ENCODE measurements at places on chromosomes 11 and 22. TPM values are rescaled to one million over a fixed set of nuclear protein-coding genes. Genes with fewer than 3 reads are reported as not detected.

GRCh38 chr11:59417023-59417422, 9.2 kb downstream of the OR5A2 start:
- no peaks in the 10 kb centered on the region for H3K4me1 ChIP-seq
- no peaks in the 10 kb centered on the region for H3K36me3 ChIP-seq
- no peak overlapping the region for H3K27ac ChIP-seq

DNA sequence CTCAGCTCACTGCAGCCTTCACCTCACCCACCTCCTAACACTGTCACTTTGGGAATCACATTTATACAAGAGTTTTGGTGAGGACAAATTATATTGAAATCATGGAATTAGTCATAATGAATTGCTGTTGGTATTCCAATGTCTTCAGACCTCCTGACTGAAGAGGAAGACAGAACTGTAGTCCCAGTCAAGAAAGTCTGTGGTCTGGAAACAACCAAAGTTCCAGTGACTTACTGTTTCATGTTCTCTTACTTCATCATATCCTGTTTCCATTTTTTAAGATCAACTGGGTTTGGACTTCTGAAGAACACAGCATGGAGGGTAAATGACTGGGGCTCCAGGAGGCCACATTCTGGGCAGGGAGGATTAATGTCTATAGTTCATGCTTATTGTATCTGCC, 43.0 kb upstream of the HIPK3 start:
- no peak overlapping the region for H3K4me3 ChIP-seq
- no peaks in the 10 kb centered on the region for H3K36me3 ChIP-seq
- no peaks in the 10 kb centered on the region for H3K4me1 ChIP-seq
- H3K27ac ChIP-seq = no peak overlapping the region

The ABCG4 gene
- polyA plus RNA-seq = 0.52 TPM

The VPREB1 gene
- polyA plus RNA-seq = not detected

The JAML gene
- polyA plus RNA-seq = 2.5 TPM

Data from kidney (tissue), 22 donors.